ENCODE measurements at places on chromosomes 2 and 18.

- no peak for DNase-seq
Measured at GRCh38 chr2:218168016-218168415, 1.3 kb upstream of the CXCR1 start.

- no peak for DNase-seq
Measured at GRCh38 chr2:170577356-170577755, 137.8 kb upstream of the SP5 start.

GRCh38 chr18:56291294-56291693 is 347.1 kb downstream of the TXNL1 start:
- no peak for DNase-seq

- DNase-seq: no peak
Measured at GRCh38 chr2:145060876-145061275, 541.0 kb upstream of the ZEB2 start.

GRCh38 chr2:69683170-69683971 is 39.8 kb upstream of the AAK1 start:
- no peak for DNase-seq

DNA sequence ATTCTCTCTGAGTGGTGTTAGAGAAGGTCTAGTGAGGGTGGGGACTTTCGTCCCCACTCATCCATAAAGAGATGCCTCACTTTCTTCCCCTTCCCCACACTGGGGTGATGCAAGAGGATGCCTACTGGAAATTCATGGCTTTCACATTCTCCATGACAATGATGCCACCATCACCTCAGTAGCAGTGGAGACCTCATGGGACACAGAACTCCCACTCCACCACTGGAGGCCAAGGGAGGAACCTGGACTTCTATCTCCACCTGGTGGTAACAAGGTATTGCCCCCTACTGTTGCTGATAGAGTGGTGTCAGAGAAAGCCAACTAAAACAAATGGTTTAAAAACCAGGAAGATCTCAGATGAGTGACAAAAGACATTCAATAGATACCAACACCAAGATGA is 110.9 kb downstream of the INHBB start:
- no peak for DNase-seq

DNA sequence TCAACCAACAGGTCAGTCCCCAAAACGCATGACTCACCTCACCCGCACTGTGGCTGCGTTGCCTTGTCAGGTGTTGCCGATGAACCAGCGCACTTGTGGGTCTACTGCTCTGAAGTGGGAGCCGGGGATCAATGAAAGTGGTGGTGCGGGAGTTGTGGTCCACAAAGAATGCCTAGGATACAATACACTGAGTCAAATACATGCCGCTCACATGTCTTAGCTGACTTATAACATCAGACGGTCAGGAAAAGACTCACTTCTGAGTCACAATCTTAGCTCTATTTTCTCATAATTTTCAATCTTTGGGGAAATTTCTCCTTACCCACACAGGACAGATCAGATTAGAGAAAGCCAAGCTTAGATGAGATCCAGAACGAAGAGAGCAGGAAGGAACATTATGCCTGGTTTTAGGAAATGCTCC is 107.1 kb upstream of the STK17B start:
- no peak for DNase-seq

GRCh38 chr2:127231130-127231865 is 11.2 kb upstream of the CYP27C1 start:
- no peak for DNase-seq

GRCh38 chr2:238100049-238100820 is at the start of gene ESPNL:
TSS of gene ESPNL (plus strand) at chr2:238100340. CDS start at chr2:238100420, 80 bp downstream.
- DNase-seq: no peak

GRCh38 chr18:48818329-48819254 is 132.2 kb downstream of the SMAD7 start:
- no peak for DNase-seq

DNA sequence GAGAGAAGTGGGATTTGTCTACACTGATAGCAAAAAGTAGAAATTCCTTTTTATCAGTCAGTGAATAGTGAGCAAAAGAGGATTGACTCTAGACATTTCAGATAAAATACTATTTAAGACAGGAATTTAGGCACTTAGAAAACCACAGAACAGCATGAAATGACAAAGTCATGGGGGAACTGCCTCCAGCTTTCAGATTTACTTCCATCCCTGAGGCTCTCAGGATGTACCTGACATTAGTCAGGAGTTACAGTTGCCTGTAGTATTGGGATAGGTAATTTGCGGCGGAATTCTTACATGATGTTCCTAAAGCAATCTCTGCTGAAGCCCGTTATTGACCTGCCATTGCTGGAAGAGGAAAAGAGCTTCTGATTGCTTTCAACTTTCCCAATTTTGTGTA is 337.1 kb upstream of the MAP2 start:
- no peak for DNase-seq

DNA sequence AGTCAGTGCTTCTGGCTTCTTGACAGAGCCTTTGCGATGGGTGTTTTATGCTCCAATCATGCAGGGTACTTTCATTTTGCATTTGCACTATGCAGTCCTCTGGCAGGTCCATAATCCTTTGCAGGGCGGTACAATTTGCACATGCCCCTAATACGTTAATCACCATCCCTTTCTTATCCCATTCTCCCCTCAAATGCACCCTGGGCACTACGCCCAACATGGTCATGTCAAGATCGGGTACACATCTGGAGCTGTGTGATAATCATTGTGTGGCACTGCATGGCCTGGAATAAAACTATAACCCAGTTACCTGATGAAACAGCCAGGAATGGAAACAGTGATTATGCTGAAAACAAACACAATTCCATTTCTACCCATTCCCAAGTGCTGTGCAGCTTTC is 27.7 kb downstream of the LOXHD1 start:
- DNase-seq: no peak

DNA sequence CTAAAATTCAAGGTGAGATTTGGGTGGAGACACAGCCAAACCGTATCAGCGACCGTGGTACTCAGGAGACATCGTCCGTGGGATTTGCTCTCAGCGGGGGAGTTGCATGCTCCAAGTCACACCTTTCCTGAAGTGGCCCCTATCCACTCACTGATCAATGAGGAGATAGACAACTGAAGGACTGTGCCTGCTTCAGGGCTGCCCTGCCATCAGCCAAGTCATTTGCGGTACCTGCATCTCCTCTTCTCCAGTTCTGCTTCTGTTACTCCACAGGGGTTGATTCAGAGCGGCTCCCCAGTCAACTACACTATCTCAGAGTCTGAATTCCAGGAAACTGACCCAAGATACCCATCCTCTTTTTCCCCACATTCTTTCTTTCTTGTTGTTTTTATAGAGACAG is 184.1 kb downstream of the MREG start:
- no peak for DNase-seq

DNA sequence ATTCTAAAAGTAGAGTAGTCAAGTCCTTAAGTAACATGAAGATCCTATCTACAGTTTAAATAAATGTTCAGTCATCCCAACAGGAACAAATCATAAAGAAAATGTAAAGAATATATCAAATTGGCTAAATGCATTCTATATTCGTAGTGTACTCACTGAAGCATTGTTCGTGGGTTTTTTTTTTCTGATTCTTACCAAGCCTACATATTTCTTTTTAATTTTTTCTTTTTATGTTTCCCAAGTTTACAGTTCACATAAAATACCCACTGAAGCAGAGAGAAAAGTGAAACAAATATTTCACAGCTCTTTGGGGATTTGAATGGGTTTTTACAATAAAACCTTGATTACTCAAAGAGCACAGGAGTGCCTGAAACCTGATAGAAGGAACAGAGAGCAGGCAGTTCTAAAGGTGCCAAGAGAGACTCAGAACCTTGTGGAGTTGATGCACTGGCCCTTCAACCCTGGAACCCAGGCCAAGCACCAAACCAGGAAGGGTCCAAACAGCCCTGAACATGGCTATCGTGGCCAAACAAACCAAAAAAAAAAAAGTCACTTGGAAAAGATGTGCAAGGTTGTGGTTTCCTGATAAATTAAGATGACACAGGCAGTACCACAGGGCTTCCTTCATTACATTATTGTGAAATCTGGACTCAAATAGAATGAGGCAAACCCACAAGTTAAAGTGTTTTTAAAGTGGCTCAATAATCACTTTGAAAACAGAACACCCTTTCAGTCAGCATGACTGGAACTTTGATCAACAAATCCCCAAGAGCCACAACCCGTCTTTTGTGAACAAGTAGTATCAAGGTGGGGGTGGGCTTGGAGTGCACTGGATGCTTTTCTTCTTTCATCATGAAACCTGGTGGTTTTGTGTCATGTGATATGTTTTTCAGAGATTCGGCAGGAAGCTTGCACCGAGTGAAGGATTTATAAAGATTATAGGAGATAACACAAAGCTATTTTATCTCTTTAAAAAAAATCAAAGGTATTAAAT is 245.0 kb upstream of the FN1 start:
- no peak for DNase-seq
